DMS 273 treated with DMSO at 0.1 percent for 48 hours (cell line): ENCODE measurements at places on chromosomes 13 and 19.

DNA sequence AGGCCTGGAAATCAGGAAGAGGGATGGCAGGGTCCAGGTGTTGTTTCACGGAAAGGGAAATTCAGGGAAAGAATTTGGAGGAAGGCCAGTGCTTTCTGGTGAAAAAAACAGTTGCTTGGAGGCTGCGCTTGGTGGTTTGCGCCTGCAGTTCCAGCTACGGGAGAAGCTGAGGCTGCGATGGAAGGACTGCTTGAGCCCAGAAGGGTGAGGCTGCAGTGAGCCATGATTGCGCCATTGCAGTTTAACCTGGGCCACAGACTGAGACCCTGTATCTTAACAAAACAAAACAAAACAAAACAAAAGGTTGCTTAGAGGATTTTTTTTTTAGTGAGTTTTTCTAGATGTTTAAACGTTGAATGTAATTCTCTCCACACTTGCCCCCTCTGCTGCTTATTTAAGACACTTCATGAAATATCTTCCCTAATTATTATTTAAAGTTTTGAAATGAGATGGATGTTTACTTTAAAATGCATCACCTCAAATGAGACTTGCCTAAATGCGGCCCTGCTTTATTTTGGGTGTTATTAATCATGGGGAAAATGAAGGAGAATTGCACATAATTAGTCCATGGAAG is 75.4 kb upstream of the TRPC4 start:
- DNase-seq: no peak

GRCh38 chr19:958967-959855 is 24.9 kb upstream of the WDR18 start:
- DNase-seq: no peak

- DNase-seq: no peak
These were observed 404.4 kb downstream of the SPRY2 start for GRCh38 chr13:79936368-79937136.

DNA sequence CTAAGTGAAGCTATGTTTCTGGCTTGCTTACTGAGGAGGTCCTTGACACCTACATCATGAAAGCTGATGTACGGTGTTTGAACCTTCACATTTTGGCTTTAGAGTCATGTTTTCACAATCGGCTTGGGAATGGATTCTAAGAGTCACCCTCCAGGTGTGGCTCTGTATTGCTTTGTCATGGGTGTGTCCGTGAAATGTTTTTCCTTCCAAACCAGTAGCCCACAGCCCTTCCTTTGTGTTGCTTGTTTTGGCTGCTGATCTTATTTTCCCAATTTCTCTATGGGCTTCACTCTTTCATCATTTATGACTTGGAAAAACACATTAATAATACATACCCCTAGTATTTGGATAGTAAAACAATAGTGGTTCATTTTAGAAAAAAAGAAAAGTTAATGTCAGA is 240.6 kb downstream of the GGACT start:
- no peak for DNase-seq

GRCh38 chr19:39974377-39975155 is 3.6 kb downstream of the PSMC4 start:
- DNase-seq: no peak

DNA sequence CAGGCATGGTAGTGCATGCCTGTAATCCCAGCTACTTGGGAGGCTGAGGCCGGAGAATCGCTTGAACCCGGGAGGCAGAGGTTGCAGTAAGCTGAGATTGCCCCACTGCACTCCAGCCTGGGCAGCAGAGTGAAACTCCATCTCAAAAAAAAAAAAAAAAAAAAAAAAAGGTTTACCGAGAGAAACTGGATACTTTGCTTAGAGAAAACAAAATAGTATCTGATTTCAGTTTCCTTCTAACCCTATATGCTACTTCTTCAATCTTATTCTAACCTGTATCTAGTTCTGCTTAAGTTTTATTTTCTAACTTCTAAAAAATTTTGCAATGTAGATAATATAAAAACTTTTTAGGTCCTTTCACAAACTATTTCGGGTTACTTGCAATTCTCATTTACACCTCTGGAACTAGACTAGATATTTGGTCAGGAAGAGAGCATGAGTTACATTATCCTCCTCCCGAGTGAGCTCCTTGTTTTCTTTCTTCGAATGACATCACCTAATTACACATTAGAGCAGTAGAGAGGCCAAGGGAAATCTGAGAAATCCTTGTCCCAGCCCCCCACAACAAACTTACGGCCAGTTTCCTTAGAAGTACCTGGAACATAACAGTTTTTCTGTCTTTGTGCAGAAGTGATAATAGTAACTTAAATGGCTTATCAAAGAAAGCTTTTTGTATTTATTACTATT is 128.9 kb downstream of the B3GLCT start:
- no peak for DNase-seq

DNA sequence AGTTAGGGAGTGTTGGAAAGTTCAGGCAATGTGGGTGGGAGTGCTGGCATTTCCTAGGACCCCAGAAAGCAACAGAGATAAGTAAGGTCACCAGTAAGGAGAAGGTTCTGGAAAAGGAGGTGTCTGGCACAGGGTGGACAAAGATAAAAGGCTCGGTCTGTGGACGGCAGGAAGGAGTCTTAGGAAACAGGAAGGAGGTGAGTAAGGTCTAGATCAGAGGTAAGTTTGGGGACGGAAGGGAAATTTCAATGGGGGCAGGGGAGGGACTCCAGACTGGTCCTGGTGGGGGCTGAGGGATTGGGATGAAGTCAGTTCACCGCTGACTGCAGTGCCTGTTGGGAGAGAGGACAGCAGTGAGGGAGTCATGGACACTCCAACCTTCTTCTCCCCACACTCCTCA is 7.8 kb upstream of the OPA3 start:
- no peak for DNase-seq
